ENCODE measurements at places on chromosomes 1 and 21.

DNA sequence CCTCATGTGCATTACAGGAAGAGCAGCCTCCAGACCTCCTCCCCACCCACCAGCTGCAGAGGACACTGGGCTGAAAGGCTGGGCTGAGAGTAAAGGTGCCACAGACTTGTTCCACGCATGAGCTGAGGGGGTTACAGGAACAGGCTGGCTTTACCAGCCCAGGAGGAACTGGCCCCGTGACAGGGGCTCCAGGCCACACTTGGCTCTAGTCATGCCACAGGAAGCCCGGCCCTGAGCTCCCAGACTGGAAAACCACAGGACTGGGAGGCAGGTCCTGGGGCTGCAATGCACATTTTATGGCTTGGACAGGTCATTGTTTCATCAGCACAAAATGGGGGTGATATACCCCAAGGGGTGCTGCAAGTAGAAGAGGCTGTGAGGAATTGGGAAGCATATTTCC is 35.6 kb downstream of the GPA33 start:
- DNase-seq = no peak

- DNase-seq = no peak
These were observed 1177.6 kb downstream of the PLA2G4A start for GRCh38 chr1:188006354-188006753.

GRCh38 chr1:204196068-204196795 is at the start of gene KISS1:
KISS1 (minus strand) TSS chr1:204196491; CDS start chr1:204192876, 3,615 bp downstream.
- no peak for DNase-seq

- DNase-seq = no peak
These were observed 202.3 kb upstream of the BRINP3 start for GRCh38 chr1:190679983-190680382.

- no peak for DNase-seq
These were observed 129.7 kb upstream of the NFIA start for GRCh38 chr1:60952612-60953111.

GRCh38 chr1:234253732-234254131 is 119.5 kb upstream of the COA6 start:
- DNase-seq = no peak

All from stimulated activated naive CD4-positive, alpha-beta T cell (primary cell).